ENCODE measurements at places on chromosomes 11 and 22. TPM values are rescaled to one million over a fixed set of nuclear protein-coding genes. Genes with fewer than 3 reads are reported as not detected.

SLC22A6 gene
- not detected for total RNA-seq

GRCh38 chr11:12198251-12199222 lies 88.1 kb downstream of the MICAL2 start:
- DNase-seq = no peak

ELFN2 gene
- total RNA-seq = 6.1 TPM

ILK gene
- total RNA-seq = 87.9 TPM

DNA sequence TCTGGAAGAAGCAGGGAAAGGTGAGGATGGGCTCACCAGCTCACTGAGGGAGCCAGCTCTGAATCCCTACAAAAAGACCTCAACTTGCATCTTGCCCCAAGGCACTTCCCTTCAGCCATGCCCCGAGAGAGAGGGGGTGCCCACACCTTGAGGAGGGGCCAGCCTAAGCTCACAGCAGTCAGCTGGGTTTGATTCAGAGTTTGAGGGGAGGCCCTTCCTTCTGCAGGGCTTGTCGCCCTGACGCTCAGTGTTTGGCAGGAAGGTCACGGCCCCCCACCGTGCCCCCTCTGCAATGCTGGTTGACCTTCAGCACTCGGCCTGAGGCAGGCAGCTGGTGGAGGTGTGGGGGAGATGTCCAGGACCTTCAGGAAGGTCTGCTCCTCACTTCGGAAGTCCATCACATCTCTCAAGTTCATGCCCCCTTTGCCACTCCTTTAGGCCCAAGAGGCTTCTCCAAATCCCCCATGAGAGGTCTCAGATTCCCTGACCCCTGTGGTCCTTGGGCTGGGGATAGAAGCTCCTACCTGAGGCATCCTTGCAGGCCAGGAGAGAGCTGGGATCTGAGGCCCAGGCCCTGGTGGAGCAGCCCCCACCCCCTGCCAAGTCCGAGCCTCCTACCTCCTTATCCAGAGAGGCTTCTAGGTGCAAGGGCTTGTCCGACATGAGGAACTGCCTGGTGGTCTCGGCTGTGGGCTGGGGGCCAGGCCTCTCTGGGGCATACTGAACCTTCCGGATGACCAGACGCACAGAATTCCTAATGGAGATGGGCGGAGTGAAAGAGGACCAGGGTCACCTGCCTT lies 37.6 kb downstream of the TPBGL start:
- no peak for DNase-seq

TSPAN18 gene
- not detected for total RNA-seq

DNA sequence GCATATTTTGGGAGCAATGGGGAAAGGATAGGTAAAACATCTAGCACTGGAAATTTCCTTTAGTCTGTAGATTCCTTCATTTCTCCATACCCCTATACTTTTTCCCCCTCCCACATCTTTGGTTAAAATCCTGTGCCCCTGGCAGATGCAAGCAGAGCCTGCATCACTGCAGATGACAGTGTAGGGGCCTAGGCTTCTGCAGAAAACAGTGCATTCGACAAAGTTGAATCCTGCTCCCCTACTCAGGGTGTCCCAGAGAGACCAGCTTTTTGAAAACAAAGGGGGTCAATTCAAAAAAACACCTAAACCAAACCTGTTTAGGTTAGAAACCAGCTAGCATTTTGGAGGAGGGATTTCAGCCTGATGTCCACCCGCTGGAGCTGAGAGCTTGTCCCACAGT lies 43.8 kb upstream of the BLID start:
- no peak for DNase-seq

LRRC56 gene
- 1.4 TPM for total RNA-seq

GRCh38 chr11:10387206-10388083 lies 67.6 kb upstream of the AMPD3 start:
- DNase-seq = no peak

GRCh38 chr11:74007691-74008372 lies 1.1 kb downstream of the UCP3 start:
- DNase-seq = no peak

LZTR1 gene
- 59.4 TPM for total RNA-seq

DNA sequence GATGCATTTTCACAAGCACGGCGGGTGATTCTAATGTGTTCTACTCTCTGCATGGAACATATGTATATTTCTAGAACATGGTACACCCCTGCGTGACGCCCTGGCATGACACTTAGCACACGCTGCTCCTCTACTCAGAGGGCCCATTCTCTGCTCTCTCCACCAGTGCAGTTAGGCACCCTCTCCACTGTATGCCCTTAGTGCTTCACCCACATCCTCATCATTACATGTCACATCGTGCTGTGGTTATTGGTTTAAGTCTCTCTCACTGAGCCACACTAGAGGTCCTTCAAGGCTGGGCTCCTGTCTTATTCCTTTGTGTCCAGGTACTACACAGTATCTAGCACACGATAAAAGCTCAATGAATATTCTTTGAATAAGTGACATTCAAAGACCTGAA lies 16.7 kb downstream of the TMPRSS13 start:
- DNase-seq = no peak

GRCh38 chr11:78786086-78786485 lies 211.4 kb upstream of the NARS2 start:
- no peak for DNase-seq

DNA sequence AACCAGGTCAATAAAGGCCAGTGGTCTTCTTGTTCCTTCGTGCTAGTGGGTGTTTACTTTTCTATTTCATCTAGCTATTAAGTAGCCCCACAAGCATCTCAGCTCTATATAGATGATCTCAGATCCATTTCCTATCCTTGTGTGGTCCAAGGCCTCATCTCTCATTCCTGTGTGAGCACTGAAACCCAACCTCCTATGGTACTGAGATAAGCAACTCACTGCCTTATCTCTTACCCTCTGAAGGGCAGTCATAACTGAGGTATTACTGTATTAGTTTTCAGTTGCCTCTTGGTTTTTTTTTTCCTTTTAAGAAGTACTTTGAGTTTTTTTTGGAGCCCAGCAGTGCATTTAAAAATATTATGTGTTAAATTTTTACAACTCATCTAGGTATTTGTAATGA lies 28.3 kb downstream of the ACER3 start:
- no peak for DNase-seq

GRCh38 chr11:103946793-103947545 lies 89.5 kb upstream of the DDI1 start:
- no peak for DNase-seq

GRCh38 chr11:89147229-89147628 lies 30.4 kb upstream of the TYR start:
- DNase-seq = no peak

DNA sequence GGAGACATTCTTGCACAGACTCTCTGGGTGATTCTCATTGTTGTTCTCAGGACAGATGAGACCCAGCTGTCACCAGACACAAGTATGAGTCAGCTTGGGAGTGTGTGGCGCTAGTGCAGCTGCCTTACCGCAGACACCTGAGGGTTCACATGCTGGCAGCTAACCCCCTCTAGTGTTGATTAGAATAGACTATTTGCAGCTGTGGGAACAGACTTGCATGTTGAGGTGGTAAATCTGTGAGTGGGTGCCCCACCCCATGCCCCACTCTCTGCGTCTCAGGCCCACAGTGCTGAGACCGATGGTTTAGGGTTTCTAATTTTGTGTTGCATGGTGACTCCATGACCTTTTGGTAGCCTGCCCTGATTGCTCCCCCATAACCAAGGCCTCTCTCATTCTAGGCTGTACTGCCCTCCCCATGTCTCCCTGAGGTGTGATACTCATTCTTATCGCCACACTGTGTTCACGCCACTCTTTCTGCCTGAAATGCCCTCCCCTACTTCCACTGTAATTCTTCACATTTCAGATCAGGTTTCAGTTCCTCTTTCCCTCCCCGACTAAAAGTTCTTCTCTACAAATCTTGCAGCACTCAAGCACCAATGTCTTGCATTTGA lies 73.7 kb upstream of the KIRREL3 start:
- DNase-seq = peak; percentile 56

GRCh38 chr11:130601141-130601540 lies 152.7 kb downstream of the ADAMTS15 start:
- no peak for DNase-seq

SPDYC gene
- not detected for total RNA-seq

GRCh38 chr11:10443721-10444235 lies 11.3 kb upstream of the AMPD3 start:
- no peak for DNase-seq

- peak; percentile 93 for DNase-seq
These were observed 1564.8 kb upstream of the TENM4 start for GRCh38 chr11:81005595-81005994.
